ENCODE measurements at places on chromosomes 16 and 17. TPM values are rescaled to one million over a fixed set of nuclear protein-coding genes. Genes with fewer than 3 reads are reported as not detected.

Gene AANAT
- 0.73 TPM for polyA plus RNA-seq

Gene SLC12A3
- polyA plus RNA-seq = not detected

Gene CPHXL2
- not detected for polyA plus RNA-seq

Gene FOXC2
- polyA plus RNA-seq = 0.14 TPM

Gene GPRC5C
- polyA plus RNA-seq = 8.9 TPM

DNA sequence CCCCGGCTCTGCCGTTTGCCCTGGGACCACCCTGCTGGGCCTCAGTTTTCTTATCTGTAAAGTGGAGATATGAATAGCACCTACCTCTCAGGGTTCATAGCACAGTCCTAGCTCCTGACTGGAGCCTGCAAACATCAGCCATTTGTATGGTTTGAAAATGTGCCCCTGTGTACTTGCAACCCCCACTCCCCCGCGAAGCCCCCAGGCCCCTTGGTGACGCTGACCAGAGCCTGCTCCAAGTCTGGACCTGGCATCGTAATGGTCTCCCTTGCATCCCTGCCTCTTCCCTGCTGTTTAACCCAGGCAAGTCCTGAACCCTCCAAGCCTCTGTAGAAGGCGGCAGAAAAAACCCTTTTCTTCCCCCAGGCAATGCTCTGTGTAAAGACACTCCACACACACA, 128.0 kb downstream of the IRF8 start:
- no peak overlapping the region for H3K27ac ChIP-seq
- H3K27me3 ChIP-seq = no peaks in the 10 kb centered on the region
- no peak for DNase-seq

DNA sequence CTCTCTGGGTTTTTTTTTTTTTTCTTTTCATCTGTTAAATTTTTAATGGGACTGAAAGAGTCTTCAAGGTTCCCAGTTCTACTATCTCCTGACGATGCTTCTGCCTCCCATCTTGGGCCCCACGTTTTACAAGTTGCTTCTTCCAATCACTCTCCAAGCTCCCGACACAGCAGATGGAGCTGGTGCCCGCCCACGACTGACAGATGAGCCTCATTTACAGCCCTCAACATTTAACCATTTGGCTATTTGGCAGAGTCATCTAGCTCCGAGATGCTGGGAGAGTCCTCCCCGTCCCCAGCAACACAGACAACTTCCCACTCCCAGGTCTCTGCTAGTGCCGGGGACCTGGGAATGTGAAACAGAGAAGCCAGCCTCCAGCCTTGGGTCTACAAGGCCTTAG, 276.9 kb downstream of the SHISA9 start:
- no peak overlapping the region for H3K4me3 ChIP-seq
- no peak for DNase-seq
- no peaks in the 10 kb centered on the region for H3K27me3 ChIP-seq
- no peaks in the 10 kb centered on the region for H3K36me3 ChIP-seq

DNA sequence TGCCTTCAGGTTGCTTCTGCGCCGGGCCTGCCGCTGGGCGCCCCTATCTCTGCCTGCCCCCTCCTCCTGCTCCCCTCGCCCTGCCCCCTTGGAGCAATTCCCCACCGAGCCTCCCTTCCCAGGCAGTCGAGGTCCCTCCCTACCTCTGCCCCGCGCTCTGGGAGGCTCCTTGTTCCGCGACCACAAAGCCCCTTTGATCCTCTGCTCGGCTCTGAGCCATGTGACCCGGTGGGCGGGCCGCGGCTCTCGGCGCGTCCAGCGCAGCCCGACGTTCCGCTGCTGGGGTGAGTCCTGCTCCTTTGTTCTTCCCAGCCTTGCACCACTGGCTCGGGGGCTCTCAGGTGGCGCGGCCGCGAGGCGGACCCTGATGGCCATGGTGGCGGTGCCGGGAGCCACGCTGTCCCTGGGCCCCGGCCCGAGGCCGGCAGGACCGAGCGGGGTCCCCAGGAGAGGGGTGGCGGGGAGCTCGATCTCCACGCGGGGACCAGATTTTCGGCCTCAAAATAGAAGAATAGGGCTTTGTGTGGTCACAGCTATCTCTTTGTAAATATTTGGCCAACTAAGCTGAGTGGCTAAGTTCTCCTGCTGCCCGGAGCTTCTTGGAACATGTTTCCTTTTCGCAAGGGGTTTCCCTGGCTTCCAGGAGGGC, 310.6 kb downstream of the SEC14L1 start:
- H3K27ac ChIP-seq = peak overlapping the region; percentile 85
- peak overlapping the region; percentile 92 for H3K4me3 ChIP-seq
- H3K27me3 ChIP-seq = no peaks in the 10 kb centered on the region
- no peaks in the 10 kb centered on the region for H3K36me3 ChIP-seq
- DNase-seq = peak; percentile 95
- H3K4me1 ChIP-seq = peaks cover 40% of the 10 kb centered on the region

- H3K27ac ChIP-seq = no peak overlapping the region
- no peak for DNase-seq
- H3K4me3 ChIP-seq = no peak overlapping the region
- no peaks in the 10 kb centered on the region for H3K36me3 ChIP-seq
- H3K27me3 ChIP-seq = no peaks in the 10 kb centered on the region
Measured at GRCh38 chr16:89371386-89371785, 119.0 kb downstream of the ANKRD11 start.

GRCh38 chr17:50944054-50944901, 78.1 kb upstream of the TOB1 start:
- no peak overlapping the region for H3K27ac ChIP-seq
- H3K27me3 ChIP-seq = peaks cover 17% of the 10 kb centered on the region
- peak; percentile 74 for DNase-seq
- H3K4me1 ChIP-seq = peaks cover 6% of the 10 kb centered on the region
- peak overlapping the region; percentile 55 for H3K4me3 ChIP-seq

DNA sequence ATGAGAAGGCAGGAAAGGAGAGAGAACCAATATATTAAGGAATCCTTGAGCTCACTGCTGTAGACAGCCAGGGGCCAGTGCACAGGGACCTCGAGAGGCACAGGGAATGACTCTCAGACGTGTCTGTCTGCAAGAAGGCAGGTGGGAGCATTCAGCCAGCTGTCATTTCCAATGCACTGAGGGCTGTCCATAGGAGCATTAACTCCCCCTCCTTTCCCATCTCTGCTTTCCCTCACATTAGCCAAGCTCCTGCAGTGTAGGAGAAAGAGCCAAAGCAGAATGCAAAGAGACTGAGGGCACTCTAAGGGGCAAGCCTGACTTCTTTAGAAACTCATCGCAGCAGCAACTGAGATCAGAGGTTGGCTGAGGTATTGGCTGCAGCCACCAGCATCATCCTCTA, 218.3 kb downstream of the CDH13 start:
- H3K27me3 ChIP-seq = no peaks in the 10 kb centered on the region
- no peak overlapping the region for H3K4me3 ChIP-seq
- H3K4me1 ChIP-seq = no peaks in the 10 kb centered on the region
- peaks cover 7% of the 10 kb centered on the region for H3K36me3 ChIP-seq
- no peak overlapping the region for H3K27ac ChIP-seq
- DNase-seq = no peak

- DNase-seq = peak; percentile 44
- no peak overlapping the region for H3K4me3 ChIP-seq
- H3K4me1 ChIP-seq = no peaks in the 10 kb centered on the region
Measured at GRCh38 chr16:64910356-64910755, 211.5 kb downstream of the CDH11 start.

GRCh38 chr17:45852535-45853297, 8.0 kb downstream of the SPPL2C start:
- H3K36me3 ChIP-seq = no peaks in the 10 kb centered on the region
- no peaks in the 10 kb centered on the region for H3K27me3 ChIP-seq
- no peak overlapping the region for H3K4me3 ChIP-seq
- no peaks in the 10 kb centered on the region for H3K4me1 ChIP-seq
- H3K27ac ChIP-seq = no peak overlapping the region

GRCh38 chr17:60908324-60908723, 230.7 kb downstream of the BCAS3 start:
- peak; percentile 23 for DNase-seq
- no peak overlapping the region for H3K4me3 ChIP-seq

Measured in GM23338 (cell line).